Jurkat, Clone E6-1 (cell line): ENCODE measurements at places on chromosomes 11 and 22.

- no peak for DNase-seq
These were observed 15.5 kb downstream of the SLC37A2 start for GRCh38 chr11:125078516-125079140.

DNA sequence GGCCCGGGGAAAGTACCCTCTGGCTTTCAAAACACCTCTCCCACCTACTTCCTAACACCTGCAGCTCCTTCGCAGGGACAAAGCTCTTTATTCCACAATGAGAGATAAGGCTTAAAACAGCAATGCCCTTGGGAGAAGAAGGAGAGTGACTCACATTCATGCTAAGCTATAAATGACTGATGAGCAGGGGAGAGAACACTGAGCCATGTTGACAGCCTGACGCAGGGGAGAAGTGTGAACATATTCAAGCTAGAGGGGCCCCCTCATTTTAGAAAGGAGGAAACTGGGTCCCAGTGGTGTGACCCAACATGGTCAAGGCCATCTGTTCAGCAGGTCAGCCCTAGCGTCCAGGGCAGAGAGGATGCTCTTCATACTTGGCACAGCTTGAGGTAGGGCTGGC lies 171.8 kb downstream of the DSCAML1 start:
- no peak for DNase-seq

DNA sequence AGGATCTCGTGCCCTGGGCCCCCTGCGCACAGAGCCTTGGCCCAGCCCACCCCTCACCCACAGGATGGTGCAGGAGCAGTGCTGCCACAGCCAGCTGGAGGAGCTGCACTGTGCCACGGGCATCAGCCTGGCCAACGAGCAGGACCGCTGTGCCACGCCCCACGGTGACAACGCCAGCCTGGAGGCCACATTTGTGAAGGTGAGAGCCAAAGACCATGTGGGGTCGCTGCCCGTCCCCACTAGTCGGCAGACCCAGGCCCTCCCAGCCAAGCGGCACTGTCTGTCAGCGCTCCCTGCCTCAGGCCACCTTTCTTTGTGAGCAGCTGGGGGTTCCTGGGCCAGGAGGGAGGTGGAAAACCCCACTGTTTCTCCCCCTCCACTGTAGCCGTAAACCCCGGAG lies 22.8 kb downstream of the FBLN1 start:
- DNase-seq = no peak

DNA sequence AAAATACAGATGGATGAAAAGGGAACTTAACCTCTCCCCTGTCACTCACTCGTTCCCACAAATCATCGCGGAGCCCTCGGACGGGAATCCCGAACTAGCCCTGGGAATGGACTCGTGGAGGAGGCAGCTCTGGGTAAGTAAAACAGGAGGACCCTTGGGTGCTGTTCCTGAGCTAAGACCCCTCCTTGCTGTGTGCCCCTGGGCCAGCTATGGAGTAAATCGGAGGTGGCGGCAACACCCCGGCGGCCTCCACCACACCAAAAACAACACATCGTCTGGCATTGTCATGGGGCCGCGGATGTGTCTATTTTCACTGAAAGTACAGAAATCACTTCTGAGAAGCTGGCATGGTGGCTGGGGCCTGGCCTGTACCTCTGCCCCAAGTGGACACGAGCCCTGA lies 12.1 kb downstream of the CPT1A start:
- DNase-seq = no peak

GRCh38 chr22:35220221-35220620 lies 37.1 kb upstream of the HMGXB4 start:
- DNase-seq = no peak

DNA sequence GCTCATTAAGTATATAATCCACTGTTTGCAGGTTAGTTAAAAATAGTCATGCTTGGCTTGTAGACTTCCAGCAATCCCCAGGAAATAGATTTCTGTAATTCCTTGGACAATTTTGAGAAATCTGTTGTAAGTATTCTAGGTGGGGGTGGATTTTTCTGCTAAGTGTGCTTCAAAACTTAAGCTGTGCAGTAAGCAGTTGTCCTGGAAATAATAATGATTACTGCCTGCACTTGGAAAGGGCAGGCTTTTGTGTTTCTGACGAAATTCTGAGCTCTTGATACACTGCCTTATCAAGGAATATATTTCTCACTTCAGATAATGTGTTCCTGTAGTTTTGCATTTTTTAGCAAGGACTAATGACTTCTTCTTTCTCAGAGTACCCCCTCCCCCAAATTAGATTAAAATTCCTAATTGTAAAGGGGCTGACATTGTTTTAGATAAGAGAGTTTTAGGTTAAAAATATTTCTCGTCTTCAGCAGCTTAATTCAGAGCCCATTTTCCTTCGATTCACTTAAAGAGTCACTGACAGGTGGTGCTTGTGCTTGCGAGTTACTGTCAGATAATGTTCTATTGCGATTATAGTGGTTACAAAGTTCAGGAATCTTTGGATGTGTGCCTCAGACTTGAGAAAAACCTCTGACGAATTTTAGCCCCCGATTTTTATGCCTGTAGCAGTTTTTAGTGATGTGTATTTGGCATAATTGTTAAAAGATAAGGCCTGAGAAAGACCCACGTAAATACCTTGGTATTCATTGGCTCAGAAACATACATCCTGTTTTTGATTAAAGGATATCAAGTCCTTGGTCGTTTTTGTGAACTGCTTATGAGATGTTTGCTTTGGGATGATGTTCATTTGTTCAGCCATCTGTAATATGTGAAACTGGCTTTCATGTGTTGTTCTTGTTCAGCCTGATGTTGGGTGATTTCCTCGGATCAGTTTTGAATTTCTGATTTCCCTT lies 120.5 kb downstream of the HIPK3 start:
- no peak for DNase-seq

DNA sequence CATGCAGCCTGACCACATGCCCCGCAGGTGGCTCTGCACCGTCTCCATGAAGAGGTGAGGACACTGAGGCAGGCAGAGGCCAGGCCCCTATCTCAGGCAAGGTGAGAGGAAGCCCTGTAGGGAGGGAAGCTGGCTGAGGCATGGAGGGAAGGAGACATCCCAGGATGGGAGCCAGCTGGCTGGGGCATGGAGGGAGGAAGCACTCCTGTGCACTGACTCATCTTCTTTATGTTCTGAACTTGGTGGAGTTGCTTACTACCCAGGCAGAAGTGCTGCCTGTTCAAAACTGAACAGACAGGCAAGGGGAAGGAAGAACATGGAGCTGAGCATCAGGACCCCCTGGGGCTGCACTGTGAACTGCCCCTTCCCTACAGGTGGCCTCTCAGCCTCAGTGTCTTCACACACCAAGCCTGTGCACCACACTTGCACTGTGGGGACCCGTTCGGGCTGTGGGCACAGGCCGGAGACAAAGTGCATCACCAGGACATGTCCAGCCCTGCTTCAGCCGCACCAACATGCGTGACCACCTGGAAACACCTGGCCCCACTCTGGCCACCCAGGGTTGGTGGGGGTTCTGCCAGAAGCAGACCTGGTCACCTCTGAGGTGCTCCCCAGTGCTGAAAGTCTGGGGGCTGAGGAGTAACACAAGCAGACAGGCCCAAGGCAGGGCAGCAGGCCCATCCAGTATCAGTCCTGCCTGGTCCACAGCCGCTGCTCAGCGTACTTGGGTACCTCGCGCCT lies 55.5 kb downstream of the DGCR2 start:
- no peak for DNase-seq

- DNase-seq = no peak
These were observed 38.0 kb downstream of the IGF2 start for GRCh38 chr11:2101171-2101675.

GRCh38 chr11:33258631-33259205 lies 1.5 kb downstream of the HIPK3 start:
- no peak for DNase-seq

GRCh38 chr11:70481625-70482528 lies 83.5 kb downstream of the CTTN start:
- no peak for DNase-seq

DNA sequence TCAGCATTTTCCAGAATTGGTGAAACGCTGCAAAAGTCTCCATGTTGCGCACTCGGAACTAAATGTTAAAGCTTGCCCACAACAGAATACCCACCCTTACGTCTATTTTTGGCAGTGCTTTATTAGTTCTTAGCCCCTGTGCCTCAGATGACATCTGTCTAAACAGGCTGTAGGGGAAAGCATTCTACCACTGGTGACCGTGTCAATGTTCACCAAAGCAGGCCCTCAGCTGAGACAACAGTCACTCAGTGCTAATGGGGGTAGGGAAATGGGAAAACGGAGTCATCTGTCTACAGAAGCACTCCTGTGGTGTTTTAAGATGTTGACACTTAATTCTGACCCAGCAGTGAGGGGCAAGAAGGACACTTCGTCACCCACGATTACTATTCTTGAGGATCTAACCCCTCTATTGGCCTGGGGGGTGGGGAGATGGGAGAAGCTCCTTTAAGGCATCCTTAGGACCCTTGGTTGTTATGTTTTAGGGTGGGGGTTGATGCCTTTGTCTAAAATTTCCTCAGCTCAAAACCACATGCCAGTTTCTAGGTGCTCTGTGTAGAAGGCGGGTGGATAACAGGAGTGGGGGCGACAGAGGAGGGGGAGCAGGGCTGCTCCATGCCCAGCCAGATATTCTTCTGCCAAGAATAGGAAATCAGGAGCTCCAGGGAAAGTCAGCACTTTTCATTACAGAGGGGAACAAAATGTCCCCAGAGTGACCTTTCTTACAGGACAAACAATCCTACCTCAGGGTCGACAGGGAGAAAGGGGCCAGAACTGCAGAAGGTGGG lies 15.6 kb upstream of the MFRP start:
- no peak for DNase-seq

DNA sequence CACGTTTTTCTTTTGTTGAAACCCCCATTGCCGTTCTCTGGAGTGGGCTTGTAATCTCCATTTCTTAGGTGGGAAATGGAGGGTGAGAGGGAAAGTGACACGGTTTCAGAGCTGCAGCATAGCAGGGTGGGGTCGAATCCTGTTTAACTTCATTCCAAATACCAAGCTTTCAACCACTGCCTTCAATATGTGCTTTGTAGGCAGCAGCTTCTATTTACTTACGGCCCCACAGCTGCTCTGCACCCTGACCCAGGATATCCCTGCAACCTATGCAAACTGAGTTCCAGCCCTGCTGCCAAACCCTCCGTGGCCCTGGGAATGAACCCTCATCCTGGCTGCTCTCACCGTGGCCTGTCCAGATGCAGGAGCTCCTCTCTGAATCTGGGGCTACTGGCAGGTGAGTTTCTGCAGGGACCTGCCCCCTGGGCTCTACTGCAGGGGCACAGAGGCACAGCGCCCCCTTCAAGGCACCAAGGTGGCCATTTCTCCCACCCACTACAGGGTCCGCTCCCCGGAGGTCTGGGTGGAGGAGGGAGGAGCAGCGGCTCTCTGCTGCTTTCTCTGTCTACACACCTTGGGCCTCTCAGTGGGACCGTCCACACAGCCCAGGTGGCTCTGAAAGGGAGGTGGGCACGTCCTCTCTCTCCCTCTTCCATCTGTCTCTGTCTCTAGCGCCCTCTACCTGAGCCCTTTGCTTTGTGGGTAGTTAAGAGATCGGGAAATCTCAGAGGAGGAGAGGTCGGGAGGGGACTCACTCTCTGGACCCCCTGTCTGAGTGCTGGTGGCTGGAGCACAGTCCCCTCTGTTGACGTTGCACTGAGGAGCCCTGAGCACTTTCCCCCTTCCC lies 279.1 kb downstream of the BRD1 start:
- DNase-seq = no peak

GRCh38 chr11:44332665-44333064 lies 22.7 kb upstream of the ALX4 start:
- DNase-seq = no peak

DNA sequence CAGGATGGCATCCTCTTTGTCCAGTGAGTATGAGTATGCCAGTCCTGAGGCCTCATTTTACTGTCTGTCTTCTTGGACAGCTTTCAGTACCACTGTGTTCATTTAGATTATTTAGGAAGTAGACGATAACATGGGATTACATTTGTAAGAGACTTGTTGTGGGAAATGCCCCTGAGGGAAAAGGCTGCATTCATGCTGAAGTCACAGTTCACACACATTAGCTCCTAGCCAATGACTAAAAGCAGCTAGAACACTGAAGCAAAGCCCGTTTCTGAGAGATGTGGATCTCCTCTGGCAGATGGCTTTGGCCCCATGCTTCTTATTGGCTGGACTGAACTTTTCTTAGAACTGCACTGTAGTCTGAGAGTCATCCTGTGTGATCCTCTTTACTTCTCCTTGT lies 242.4 kb downstream of the FAM76B start:
- DNase-seq = no peak

GRCh38 chr22:30312053-30312452 lies 14.7 kb downstream of the TBC1D10A start:
- DNase-seq = no peak

DNA sequence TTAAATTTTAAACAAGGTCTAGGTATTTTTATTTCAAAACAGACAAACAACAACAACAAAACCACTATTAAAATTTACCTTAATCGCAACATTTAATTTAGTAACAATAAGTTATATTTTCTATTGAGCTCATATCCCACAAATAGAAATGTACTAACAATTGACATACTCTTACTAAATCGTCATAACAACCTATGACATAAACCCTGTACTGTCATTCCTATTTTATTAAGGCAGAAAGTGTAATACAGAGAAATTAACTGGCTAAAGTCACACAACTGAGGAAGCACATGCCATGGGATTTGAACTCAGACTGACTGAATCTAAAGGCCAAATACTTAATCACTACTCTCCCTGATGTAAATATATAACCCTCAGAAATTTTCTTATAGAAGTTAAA lies 3.0 kb downstream of the KIF18A start:
- no peak for DNase-seq

DNA sequence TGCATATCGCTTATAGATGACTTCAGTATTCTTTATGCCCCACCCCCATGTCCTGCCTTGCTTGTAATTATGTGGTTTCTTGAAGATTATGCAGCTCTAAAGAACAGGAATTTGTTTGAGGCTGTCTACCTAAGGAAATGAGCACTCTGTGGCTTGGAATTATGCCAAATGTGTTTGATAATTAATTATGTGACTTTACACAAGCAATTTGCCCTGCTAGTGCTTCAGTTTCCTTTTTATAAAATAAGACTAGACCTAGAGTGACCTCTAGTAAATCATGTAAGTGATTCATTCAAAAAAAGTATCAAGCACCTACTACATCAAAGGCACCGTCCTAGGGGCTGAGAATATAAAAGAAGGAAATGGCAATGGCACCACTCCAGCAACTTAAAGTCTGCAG lies 491.5 kb upstream of the KIRREL3 start:
- peak; percentile 24 for DNase-seq

DNA sequence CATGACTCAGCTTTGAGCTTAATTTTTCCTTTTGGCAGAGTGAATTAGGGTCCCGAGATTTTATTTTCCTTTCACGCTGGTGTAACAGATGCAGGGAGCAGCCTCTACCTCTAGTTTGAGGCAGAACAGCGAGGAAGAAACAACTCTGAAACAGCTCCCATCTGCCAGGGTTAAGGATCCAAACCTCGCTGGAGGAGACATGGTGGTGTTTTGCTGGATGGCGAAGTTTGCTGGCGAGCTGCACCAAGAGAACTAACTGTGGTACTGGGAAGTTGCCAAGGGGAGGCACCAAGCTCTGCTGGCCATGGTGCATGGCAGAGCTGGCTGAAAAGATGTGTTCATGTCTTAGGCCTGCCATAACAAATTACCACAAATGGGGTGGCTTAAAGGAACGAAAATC lies 7.6 kb upstream of the ALKBH3 start:
- DNase-seq = no peak
